ENCODE measurements at places on chromosomes 7 and 10.

GRCh38 chr7:92133133-92133736 lies 1.0 kb downstream of the CYP51A1 start:
- no peak for DNase-seq

DNA sequence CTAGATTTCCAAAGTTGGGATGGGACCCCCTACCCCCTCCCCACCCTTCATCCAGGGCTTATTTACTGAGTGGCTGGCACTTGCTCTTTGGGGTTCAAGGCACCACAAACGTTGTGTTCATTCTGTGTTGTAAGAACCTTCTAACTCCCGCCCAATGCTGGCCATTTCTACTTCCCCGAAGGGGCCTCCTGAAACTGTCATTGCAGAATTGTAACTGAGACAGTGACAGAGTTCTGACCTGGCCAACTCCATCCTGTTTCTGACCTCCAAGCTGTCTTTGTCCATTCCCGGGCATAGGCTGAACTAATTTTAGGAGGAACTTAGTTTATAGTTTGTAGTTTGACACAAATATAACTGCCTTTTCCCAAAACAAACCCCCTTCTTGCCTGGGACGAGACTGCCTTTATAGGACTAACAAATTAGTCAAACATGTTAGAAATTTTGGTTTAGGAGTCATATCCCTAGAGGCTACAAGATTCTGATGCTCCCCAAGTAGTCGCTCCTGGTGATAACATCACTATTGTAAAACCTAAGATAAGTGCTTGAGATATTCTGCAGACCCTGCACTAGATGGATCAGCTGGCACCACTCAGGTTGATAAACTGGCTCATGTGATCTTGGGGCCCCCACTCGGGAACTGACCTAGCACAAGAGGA lies 34.8 kb upstream of the ZMIZ2 start:
- DNase-seq: no peak

DNA sequence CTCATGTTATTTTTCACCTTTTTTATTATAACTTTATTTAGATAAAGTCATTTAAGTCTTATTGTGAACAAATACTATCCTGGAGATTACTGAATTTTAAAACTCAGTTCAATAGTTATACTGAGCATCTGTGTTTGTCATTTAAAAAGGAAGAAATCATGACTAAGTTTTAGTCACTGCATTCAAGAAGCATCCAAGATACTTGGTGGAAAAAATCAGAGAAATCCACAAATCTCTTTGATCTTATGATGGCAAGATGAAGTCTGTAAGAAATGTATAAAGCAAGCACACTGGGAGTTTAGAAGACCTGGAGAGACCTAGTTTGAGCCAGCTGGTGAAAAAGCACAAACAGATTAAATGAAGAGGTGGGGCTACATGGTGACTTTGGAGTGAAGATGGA lies 529.8 kb upstream of the IGFBP3 start:
- no peak for DNase-seq

GRCh38 chr10:35336084-35336831 lies at the start of gene CCNY:
Gene CCNY (plus strand): TSS chr10:35336509. CDS start chr10:35337054, 545 bp downstream.
- peak; percentile 77 for DNase-seq

DNA sequence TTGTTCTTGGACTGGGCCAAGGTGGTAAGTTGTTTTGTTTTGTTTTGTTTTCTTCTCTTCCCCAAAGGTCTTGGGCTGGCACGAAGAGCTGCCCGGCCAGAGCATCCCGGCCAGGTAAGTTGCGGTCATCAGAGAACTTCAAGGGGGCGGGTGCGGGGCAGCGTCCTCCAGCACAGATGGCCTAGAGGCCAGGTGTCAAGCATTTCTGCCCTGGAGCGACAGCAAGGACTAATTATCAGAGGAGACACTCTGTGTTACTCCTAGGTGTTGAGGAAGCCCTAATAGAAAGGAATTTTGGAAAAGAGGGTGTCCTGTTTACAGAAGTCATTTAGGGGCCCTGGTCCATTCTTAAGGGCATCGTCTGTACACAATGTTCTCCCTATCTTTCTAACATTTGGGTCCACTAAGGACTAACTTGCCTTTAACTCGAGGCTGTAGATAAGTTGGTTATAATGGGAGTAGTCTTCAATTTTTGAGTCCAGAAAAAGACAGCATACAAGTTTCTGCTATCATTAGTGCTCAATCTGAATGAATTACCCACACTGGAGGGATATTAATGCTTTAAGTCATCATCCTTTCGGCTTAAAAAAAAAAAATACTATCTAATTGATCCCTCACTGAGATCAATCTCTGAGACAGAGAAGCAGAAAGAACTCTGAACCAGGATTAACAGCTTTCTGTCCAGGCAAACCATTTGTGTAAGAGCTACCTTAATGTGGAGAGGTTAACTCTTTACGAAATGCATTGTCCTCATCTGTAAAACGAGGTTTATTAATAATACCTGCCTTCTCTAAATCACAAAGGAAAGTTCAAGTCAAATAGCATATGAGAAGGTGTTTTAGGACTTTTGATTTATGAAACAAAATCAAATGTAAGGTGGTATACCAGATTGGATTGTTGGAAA lies 1.5 kb downstream of the ITGB8 start:
- DNase-seq: no peak
